ENCODE measurements at places on chromosomes 7 and 10. TPM values are rescaled to one million over a fixed set of nuclear protein-coding genes. Genes with fewer than 3 reads are reported as not detected.

Gene ADAP1
- 8.0 TPM for total RNA-seq

Gene KCP
- 23.5 TPM for total RNA-seq

Gene ICA1
- 25.0 TPM for total RNA-seq

DNA sequence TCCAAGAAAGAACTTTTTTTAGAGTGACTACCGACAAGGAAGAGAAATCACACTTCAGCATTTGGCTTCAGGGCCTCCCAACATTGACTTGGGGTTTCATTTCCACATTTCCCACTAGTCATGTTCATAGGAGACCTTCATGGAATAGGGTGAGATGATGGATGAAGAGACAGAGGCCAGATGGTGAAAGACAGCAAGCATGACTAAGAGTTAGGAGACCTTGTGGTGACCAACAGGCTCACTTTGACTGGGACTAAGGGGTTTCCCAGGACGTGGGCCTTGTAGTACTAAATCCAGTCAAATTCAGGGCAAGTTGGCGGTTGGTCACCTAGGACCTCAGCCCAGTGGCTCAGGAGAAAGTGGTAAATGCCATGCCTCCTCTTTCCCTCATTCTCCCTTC lies 3.0 kb upstream of the GIMAP5 start:
- no peaks in the 10 kb centered on the region for H3K36me3 ChIP-seq
- H3K27me3 ChIP-seq, result peaks cover 100% of the 10 kb centered on the region
- no peaks in the 10 kb centered on the region for H3K4me1 ChIP-seq
- no peak overlapping the region for H3K27ac ChIP-seq

GRCh38 chr7:127976738-127977120 lies 54.5 kb downstream of the LRRC4 start:
- no peaks in the 10 kb centered on the region for H3K27me3 ChIP-seq
- H3K4me1 ChIP-seq, result no peaks in the 10 kb centered on the region
- peak overlapping the region; percentile 87 for H3K27ac ChIP-seq
- no peak overlapping the region for H3K4me3 ChIP-seq

GRCh38 chr10:131980761-131981428 lies 828 bp downstream of the BNIP3 start:
- H3K27ac ChIP-seq, result no peak overlapping the region
- peak overlapping the region; percentile 93 for H3K4me3 ChIP-seq
- peak; percentile 84 for DNase-seq

DNA sequence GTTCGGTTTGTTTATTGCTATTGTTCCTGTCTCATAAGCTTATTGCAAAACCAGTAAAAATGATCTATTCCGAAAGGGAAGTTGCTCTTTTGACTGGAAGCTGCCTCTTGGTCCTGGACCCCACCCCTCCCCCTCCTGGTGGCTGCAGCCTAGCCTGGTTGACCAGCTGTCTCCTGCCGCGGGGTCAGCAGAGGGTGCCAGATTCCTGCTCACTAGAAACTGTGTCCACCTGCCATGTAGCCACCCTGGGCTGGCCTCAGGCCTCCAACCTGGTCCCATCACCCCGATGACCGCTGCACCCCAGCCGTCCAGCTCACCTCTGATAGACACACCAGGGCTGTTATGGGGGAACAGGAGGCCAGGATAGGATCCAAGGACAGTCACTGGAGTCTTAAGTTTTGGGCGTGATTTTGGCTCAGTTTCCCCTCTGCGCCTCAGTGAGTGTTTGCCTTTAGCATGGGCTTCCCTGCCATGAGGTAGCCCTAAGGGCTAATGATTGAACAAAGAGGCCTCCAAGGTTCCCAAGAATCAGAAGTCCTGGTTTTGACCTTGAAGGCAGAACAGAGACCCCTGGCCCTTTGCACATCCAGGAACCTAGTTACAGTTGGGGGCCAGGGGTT lies 32.9 kb upstream of the SLF2 start:
- H3K27me3 ChIP-seq, result peaks cover 29% of the 10 kb centered on the region
- no peak overlapping the region for H3K27ac ChIP-seq
- peak; percentile 64 for DNase-seq
- H3K36me3 ChIP-seq, result no peaks in the 10 kb centered on the region

DNA sequence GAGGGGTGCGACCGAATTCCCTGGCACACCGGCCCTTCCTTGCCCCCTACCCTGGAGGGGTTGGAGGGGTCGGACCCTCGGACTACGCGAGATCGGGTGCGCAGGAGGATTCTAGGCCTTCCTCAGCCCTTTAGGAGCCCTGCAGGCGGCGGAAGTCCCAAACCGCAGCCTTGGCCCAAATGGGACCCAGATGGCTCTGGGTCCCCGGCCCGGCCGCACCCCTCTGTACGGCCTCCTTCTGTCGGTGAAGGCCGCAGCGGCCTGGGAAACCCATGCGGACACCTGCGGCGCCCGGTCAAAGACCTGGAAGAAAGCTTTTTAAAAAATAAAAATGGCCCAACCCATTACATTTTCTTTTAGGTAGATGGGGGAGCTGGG lies 2.4 kb upstream of the VAX1 start:
- H3K4me1 ChIP-seq, result no peaks in the 10 kb centered on the region
- H3K27me3 ChIP-seq, result peaks cover 99% of the 10 kb centered on the region
- H3K27ac ChIP-seq, result no peak overlapping the region
- H3K36me3 ChIP-seq, result no peaks in the 10 kb centered on the region
- H3K4me3 ChIP-seq, result no peak overlapping the region

DNA sequence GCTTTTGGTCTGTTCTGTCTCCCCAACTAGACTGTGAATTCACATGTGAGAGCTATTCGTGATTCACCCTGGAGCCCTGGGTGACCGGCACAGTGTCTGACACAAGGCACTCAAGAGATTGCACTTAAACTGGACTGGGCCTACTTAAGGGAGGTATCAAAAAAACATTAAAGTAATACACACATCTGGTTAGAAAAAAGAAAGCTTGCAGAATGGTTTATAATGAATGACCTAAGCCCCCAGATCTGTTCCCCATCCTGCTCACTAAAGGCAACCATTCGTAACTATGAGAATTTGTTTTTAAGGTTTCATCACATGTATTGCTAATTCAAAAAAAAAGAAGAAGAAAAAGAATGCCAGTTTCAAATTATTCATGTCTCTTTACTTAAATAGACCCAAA lies 74.5 kb downstream of the DGKI start:
- H3K27ac ChIP-seq, result no peak overlapping the region
- H3K27me3 ChIP-seq, result no peaks in the 10 kb centered on the region
- H3K4me3 ChIP-seq, result no peak overlapping the region
- DNase-seq, result no peak
- H3K36me3 ChIP-seq, result no peaks in the 10 kb centered on the region

- no peak overlapping the region for H3K4me3 ChIP-seq
- no peaks in the 10 kb centered on the region for H3K36me3 ChIP-seq
- no peaks in the 10 kb centered on the region for H3K4me1 ChIP-seq
- no peaks in the 10 kb centered on the region for H3K27me3 ChIP-seq
- H3K27ac ChIP-seq, result no peak overlapping the region
- no peak for DNase-seq
These were observed 17.9 kb upstream of the ACSM6 start for GRCh38 chr10:95176101-95176500.

DNA sequence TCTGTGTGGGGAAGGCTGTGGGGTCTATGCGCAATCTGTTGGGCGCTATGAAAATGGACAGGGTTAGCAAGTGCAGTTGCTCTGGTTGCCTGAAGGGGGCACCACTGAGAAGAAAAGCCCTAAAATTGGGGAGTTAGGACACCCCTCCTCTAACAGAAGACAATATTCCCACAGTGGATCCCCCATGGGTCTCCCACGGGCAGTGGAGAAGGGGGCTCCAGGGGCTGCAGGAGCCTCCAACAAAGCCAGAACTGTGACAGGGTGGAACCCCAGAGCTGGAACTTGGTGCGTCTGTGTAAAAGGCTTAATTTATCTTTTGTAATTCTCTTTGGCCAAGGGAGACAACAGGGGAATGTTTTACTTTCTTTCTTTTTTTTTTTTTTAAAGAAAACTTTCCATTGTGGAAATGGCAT lies 12.5 kb upstream of the COL13A1 start:
- no peak overlapping the region for H3K4me3 ChIP-seq
- H3K36me3 ChIP-seq, result no peaks in the 10 kb centered on the region
- H3K27me3 ChIP-seq, result no peaks in the 10 kb centered on the region
- no peak overlapping the region for H3K27ac ChIP-seq

DNA sequence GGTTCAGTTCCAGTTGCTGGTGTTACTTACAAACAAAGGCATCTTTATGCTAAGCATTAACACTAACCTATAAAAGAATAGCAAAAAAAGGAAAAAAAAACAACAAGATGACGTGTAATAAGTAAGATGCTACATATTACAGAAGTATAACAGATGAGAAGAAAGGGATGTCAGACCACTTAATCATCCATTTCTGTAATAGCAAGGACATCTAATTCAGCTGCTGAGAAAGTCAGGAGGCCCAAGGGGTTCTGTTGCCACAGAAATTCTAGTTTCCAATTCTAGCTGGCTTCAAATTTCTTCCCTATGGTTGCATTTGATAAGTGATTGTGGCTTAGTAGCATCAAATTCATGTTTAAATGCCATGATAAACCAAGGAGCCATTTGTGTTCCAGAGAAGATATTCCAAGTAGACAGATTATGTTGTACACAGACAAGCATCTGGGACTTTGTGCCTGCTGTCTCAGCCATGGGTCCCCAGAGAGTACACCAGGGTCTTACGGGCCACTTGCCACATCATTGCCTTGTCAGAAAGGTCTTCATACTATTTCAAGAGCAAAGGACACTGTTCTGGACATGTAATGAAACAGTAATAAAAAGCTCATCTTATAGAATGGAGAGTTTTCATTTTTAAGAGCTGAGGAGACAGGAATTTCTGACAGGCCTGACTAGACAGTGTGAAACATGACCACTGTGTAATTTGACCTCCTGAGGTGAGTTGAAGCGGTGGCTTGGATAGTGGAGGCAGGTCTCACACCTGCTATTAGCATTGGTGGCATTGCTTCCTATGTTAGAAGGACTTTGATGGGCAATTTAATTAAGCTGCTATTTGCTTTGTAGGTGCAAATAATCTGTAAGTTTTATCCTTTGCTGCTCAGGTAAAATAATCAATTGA lies 4.2 kb upstream of the ASB4 start:
- DNase-seq, result no peak
- H3K27ac ChIP-seq, result no peak overlapping the region
- H3K27me3 ChIP-seq, result no peaks in the 10 kb centered on the region

DNA sequence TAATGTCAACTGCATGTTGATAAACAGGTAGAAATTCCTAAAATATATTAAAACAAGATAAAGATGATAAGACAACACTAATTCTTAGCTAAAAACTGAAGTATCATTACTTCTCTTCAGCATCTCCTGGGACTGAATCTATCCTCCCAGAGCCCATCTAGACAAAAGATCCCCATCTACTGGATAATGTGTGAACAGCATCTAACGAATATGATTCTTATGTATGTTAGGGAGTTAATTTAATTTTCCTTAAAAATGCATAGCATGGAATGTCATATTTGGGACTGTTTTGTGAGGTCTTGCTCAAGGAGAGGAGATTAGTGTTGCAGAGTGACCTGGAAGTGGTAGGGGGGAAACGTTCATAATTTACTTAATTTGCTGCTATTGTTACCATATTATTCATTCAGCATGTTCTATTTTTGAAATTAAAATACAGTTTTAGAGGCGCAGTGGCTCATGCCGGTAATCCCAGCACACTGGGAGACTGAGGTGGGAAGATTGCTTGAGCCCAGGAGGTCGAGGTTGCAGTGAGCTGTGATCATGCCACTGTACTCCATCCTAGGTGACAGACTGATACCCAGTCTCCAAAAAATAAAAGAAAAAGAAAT lies 305.1 kb upstream of the CSTF2T start:
- no peaks in the 10 kb centered on the region for H3K36me3 ChIP-seq
- DNase-seq, result no peak
- no peaks in the 10 kb centered on the region for H3K27me3 ChIP-seq
- no peaks in the 10 kb centered on the region for H3K4me1 ChIP-seq
- no peak overlapping the region for H3K27ac ChIP-seq

DNA sequence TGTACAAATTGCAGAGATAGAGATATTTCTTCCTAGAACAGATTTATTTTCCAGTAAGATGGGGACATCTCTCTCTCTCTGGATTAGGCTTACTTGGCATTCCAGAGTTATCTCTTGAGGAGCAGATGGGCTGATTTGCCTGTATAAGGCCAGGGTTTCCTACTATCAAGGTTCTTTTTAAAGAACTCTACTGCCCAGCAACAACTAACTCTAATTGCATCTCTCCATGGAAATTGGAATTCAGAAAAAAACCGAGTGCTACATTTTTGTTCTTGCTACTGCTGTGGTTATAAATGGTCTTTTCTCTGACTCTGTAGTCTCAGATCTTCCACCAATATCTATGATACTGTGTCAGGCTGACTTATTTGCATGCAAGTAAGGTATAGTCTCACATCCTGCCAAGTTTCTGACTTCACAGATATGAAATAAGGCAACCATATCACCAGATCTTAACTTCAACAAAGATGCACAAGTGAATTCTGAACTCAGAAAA lies 161.1 kb downstream of the CRPPA start:
- no peak overlapping the region for H3K4me3 ChIP-seq
- DNase-seq, result no peak
- no peak overlapping the region for H3K27ac ChIP-seq
- H3K4me1 ChIP-seq, result peaks cover 3% of the 10 kb centered on the region

Measured in endodermal cell (in vitro differentiated cells).